ENCODE measurements at places on chromosomes 12 and 14.

DNA sequence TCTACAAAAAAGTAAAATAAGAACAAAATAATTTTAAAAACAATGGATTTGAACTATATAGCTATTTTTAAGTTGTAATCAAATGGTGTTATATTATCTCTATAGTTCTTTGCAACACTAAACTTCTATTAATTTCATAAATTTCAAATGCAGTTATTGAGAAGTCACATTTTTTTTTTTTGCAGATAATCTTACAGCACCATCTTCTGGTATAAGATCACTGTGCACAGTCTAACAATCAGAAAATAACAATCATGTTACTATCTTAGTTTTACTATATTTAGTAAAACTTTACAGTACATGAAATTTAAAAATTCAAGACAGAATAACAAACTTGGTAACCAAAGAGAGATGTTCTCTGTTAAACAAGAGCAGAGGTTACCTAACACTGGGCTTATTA lies 40.6 kb downstream of the GXYLT1 start:
- DNase-seq = no peak

GRCh38 chr12:123805173-123805572 lies 43.1 kb downstream of the DNAH10 start:
- DNase-seq = no peak

GRCh38 chr14:90797451-90797850 lies 18.8 kb downstream of the TTC7B start:
- peak; percentile 13 for DNase-seq

DNA sequence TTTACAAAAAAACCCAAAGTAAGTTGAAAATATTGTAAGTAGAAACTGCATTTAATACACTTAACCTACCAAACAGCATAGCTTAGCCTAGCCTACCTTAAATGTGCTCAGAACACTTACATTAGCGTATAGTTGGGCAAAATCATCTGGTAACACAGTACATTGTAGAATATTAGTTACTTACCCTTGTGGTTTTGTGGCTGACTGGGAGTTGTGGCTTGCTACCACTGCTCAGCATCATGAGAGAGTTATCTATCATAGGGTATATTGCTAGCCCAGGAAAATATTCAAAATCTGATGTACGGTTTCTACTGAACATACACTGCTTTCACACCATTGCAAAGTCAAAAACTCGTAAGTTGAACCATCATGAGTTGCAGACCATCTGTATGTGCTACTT lies 141.7 kb upstream of the GARIN6 start:
- no peak for DNase-seq

- DNase-seq = peak; percentile 40
Measured at GRCh38 chr14:71610149-71610548, 322.1 kb upstream of the RGS6 start.

GRCh38 chr12:10901427-10901826 lies 7.9 kb downstream of the TAS2R13 start:
- DNase-seq = no peak

All from AG10803 (cell line).